ENCODE measurements at places on chromosomes 11 and 22. TPM values are rescaled to one million over a fixed set of nuclear protein-coding genes. Genes with fewer than 3 reads are reported as not detected.

GRCh38 chr11:1335811-1336761, 26.7 kb upstream of the TOLLIP start:
- peaks cover 10% of the 10 kb centered on the region for H3K4me1 ChIP-seq
- peak overlapping the region; percentile 42 for H3K4me3 ChIP-seq
- peak; percentile 59 for DNase-seq
- peak overlapping the region; percentile 13 for H3K27ac ChIP-seq
- no peaks in the 10 kb centered on the region for H3K36me3 ChIP-seq
- no peaks in the 10 kb centered on the region for H3K27me3 ChIP-seq

GRCh38 chr11:59556917-59557348, 45.6 kb downstream of the OR4D9 start:
- DNase-seq, result no peak
- H3K4me1 ChIP-seq, result no peaks in the 10 kb centered on the region
- no peaks in the 10 kb centered on the region for H3K36me3 ChIP-seq
- H3K4me3 ChIP-seq, result no peak overlapping the region
- H3K27ac ChIP-seq, result no peak overlapping the region
- H3K27me3 ChIP-seq, result no peaks in the 10 kb centered on the region

GRCh38 chr11:122226810-122227379, 110.9 kb upstream of the BLID start:
- H3K4me3 ChIP-seq, result no peak overlapping the region
- no peaks in the 10 kb centered on the region for H3K4me1 ChIP-seq

- H3K4me1 ChIP-seq, result peaks cover 87% of the 10 kb centered on the region
- H3K27ac ChIP-seq, result peak overlapping the region; percentile 72
- peak overlapping the region; percentile 40 for H3K4me3 ChIP-seq
- DNase-seq, result peak; percentile 89
- no peaks in the 10 kb centered on the region for H3K27me3 ChIP-seq
Observed at GRCh38 chr11:118917481-118918127, 8.1 kb downstream of the BCL9L start.

GRCh38 chr11:20688761-20689160, 19.4 kb downstream of the NELL1 start:
- H3K27ac ChIP-seq, result no peak overlapping the region
- no peaks in the 10 kb centered on the region for H3K27me3 ChIP-seq
- no peak for DNase-seq
- H3K4me1 ChIP-seq, result no peaks in the 10 kb centered on the region

- H3K36me3 ChIP-seq, result no peaks in the 10 kb centered on the region
- peak; percentile 63 for DNase-seq
- H3K4me1 ChIP-seq, result no peaks in the 10 kb centered on the region
Observed at GRCh38 chr11:107689317-107690202, 22.3 kb downstream of the SLN start.

GRCh38 chr11:67113231-67113721, 5.8 kb upstream of the KDM2A start:
- no peak overlapping the region for H3K4me3 ChIP-seq
- H3K27ac ChIP-seq, result no peak overlapping the region
- DNase-seq, result no peak
- H3K27me3 ChIP-seq, result no peaks in the 10 kb centered on the region

DNA sequence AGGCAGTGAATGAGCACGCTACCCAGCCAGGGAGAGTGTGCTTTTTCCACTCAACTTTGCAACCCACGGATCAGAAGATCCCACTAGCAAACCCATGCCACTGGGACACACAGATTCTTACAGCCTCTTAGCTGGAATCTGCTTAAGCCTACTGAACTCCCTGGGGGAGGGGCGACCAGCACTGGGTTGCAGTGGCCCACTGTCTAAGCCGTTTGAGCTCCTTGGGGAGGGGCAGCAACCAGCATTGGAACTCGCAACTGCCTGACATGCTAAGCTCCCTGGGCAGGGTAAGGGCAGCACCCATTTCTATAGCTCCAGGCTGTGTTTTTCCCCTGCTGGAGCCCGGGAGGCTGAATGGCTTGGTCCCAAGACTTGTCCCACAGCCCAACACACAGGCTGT, 99.6 kb downstream of the FAM168A start:
- H3K4me1 ChIP-seq, result no peaks in the 10 kb centered on the region
- no peaks in the 10 kb centered on the region for H3K36me3 ChIP-seq
- no peaks in the 10 kb centered on the region for H3K27me3 ChIP-seq
- no peak overlapping the region for H3K4me3 ChIP-seq
- no peak overlapping the region for H3K27ac ChIP-seq

DNA sequence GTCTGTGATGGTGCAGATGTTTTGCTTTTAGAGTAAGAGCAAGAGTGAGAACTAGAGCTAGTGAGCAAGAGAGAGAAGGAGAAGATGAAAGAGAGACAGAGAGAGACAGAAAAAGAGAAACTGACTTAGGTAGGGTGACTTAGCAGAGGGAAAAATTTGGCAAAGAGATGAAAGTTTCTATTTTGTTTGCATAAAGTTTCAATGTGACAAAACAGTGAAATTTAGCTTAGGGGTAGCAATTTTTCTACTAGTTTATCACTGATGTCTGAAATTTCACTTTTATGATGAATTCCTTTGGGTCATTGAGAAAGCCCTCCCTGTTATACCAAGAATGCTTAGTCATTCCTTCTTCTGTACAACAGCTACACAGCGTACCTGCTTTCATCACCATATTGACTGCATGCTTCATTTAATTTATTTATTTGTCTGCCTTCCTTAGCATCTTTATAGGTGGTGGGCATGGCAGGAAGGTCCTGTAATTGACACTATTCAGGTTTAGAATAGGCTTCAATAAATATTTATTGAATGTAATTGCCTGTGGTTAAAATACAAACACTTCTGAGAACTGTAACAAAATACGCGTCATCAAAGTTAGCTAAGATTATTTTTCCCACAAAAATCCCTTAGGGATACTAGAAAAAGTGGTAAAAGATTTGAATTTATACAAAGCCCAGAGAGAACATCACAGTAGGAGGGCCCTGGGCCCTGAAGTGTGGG, 19.9 kb upstream of the CTSC start:
- no peaks in the 10 kb centered on the region for H3K4me1 ChIP-seq
- no peaks in the 10 kb centered on the region for H3K36me3 ChIP-seq
- no peaks in the 10 kb centered on the region for H3K27me3 ChIP-seq
- no peak for DNase-seq

- no peaks in the 10 kb centered on the region for H3K4me1 ChIP-seq
- no peak for DNase-seq
- no peaks in the 10 kb centered on the region for H3K36me3 ChIP-seq
- H3K27me3 ChIP-seq, result no peaks in the 10 kb centered on the region
Observed at GRCh38 chr22:35510481-35510934, 30.1 kb upstream of the RASD2 start.

TRIM51 gene
- not detected for total RNA-seq

- H3K36me3 ChIP-seq, result no peaks in the 10 kb centered on the region
- H3K4me3 ChIP-seq, result no peak overlapping the region
- peaks cover 20% of the 10 kb centered on the region for H3K27me3 ChIP-seq
Observed at GRCh38 chr11:65790104-65790901, 3.4 kb downstream of the OVOL1 start.

All from right lobe of liver (tissue), 6 donors.